ENCODE measurements at places on chromosomes 16 and 17.

DNA sequence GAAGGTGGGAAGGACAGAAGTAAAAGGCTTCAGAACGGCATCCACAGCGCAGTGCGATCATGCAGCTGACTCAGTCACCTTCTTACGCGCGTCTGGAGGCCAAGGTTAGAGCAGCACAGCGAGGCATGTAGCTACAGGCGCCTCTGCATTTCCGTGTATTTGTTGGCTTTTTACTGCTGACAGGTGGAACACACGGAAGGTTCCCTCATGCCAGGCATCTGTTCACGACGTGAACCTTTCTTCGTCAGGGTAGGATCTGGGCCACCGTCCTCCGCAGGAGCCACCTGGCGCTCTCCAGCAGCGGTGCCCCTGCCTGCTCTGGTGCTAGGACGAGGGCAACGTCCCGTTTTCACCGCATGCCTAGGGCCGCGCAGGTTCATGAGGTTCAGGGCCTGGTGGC, 15.3 kb downstream of the TMEM204 start:
- no peak for DNase-seq

DNA sequence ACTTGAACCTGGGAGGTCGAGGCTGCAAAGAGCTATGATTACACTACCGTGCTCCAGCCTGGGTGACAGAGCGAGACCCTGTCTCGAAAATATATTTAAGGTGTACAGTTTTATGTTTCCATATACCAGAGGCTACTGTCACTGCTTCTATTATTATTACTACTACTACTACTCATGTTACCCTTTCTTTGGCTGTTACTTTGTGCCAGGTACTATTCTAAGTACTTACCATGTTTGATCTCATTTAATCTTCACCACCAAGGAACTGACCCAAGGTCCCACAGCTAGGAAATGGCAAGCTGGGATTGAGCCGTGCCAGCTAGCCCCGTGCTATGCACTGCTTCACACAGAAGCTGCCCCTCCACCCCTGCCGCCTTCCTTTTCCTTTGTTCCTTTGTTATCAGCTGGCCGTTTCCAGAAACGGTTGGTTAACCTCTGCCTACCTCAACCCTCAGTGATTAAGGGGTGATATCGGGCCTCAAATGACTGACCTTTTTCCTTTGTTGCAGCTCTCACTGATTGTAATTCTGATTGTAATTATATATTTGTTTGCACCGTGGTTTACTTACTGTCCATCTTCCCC, 78.4 kb downstream of the ABCC1 start:
- DNase-seq, result no peak

DNA sequence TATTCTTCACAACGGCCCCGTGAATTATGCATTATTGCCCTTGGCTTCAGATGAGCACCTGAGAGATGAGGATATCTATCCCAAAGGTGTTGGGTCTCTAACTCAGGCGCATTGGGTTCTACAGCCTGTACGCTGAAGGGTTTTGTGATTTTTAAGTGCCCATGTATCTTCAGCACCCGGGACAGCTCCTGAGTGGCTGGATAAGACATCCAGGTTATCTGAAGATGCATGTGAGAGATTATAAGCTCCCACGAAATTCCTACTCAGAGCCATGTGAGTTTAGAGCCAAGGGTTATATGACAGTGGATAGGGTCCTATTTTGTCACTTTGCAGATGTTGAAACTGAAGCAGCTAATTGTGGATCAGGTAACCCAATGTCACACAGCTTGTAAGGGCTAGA, 612.3 kb upstream of the EEF2KMT start:
- DNase-seq, result peak; percentile 29

DNA sequence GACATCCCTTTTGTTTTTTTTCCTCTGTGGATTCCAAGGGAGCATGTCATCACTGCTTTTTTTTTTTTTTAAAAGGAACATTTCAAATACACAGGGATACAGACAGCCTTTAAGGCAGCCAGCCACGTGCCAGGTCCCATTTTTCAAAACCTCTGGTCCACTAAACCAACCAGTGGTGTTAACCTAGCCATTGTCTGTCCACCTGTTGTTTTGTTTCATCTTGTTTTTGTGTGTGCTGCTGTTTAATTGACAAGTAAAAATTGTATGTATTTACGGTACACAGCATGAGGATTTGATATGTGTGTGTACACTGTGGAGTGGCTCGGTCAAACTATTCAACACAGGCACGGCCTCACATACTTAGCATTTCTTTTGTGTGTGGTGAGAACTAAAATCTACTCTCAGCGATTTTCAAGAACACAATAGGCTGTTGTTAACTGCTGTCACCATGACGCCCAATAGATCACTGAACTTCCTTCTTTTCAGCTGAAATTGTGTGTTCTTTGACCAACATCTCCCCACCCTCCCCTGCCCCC, 19.2 kb downstream of the TMEM114 start:
- DNase-seq, result no peak

- DNase-seq, result peak; percentile 19
Measured at GRCh38 chr16:87487361-87487924, 5.4 kb downstream of the ZCCHC14 start.

DNA sequence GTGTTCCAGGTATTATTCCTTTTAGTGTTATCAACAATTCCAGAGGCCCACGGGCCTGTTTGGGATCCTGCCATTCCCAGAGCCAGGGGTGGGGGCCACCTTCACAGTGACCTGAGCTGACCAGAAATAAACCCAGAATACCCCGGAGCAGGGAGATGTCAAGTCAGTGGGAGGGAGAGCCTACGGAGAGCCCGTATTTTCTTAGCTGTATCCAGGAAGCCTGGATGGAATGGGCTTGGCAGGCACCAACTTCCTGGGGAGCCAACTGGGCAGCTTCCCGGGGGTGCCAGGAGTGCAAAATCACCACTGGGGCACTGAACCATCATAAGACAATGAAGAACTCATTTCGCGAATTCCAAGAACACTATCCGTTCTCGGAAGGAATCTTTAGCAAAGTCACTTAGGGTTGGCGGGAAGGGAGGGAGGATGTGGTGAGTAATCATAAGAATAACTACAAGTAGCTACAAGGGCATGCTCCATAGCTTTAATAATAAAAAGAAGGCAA, 13.2 kb upstream of the MRTFB start:
- peak; percentile 28 for DNase-seq

GRCh38 chr16:55443434-55444346, 35.3 kb upstream of the MMP2 start:
- DNase-seq, result peak; percentile 39

- DNase-seq, result peak; percentile 69
Measured at GRCh38 chr17:43019418-43019817, 2.8 kb downstream of the VAT1 start.

DNA sequence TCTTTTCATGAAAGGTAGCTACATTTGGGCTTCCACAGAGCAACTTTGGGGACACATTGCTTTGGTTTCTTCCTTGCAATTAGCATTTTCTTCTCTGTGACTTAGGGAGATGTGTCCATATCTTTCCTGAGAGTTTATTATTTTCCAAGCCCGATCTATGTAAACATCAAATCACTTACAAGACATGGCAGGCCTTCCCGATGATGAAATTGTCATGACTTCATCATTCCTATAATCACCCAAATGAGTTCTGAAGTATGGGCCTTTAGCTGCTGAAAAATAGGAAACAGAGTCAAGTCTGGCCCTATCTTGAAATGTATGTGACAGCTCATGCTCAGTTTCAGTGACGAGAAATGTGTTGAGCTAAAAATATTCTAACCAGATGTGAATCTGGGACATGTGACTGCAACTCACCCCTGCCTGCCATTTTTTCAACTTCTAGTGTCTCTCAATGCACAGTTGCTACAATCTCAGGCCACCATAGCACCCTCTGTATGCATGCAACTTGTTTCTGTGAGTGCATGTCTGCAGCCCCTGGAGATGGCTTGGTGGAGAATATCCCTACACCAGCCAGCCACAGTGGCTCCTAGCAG, 199.6 kb upstream of the MAF start:
- no peak for DNase-seq

DNA sequence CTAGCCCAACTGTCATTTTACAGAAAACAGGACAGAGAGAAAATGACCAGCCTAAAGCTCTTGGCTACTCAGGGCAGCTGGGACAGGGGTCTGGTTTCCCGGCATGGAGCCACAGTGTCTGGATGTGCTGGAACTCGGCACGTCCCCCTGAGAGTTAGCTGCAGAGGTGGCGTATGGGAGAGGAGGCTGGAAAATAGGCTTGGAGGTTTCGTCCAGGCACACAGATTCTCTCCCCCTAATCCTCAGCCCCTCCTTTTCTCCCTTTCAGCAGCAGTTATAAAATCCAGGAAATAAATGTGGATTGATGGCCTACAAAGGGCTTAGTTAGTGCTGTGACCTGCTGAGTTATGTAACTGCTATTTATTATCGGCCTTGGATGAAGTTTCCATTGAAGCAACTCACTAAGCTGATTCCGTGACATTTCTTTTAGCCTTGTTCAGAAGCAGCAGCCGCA, 89.5 kb upstream of the TOB1 start:
- DNase-seq, result peak; percentile 93

- peak; percentile 52 for DNase-seq
Measured at GRCh38 chr17:81870131-81870980, 781 bp downstream of the ARHGDIA start.

- peak; percentile 58 for DNase-seq
Measured at GRCh38 chr16:10876799-10877341, at the start of gene CIITA. Gene CIITA (plus strand): TSS chr16:10877202. CDS start chr16:10877331, 129 bp downstream.

GRCh38 chr16:81798311-81799137, 19.4 kb downstream of the PLCG2 start:
- no peak for DNase-seq

DNA sequence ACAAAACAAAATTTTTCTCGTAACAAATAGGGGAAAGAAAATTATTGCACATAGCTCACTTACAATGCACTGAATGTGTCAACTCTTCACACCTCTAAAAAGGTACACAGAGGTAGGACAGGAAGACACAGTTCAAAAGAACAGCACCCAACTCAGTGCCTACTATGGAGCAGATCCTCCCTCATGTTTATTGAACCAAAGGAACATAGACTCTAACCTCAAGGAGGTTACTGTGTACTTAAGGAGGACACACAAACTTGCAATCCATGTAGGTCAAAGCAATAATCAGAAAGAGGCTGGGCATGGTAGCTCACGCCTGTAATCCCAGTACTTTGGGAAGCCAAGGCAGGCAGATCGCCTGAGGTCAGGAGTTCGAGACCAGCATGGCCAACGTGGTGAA, 50.3 kb downstream of the SLC39A11 start:
- no peak for DNase-seq

GRCh38 chr17:10156948-10157607, 41.3 kb downstream of the GAS7 start:
- DNase-seq, result peak; percentile 55

DNA sequence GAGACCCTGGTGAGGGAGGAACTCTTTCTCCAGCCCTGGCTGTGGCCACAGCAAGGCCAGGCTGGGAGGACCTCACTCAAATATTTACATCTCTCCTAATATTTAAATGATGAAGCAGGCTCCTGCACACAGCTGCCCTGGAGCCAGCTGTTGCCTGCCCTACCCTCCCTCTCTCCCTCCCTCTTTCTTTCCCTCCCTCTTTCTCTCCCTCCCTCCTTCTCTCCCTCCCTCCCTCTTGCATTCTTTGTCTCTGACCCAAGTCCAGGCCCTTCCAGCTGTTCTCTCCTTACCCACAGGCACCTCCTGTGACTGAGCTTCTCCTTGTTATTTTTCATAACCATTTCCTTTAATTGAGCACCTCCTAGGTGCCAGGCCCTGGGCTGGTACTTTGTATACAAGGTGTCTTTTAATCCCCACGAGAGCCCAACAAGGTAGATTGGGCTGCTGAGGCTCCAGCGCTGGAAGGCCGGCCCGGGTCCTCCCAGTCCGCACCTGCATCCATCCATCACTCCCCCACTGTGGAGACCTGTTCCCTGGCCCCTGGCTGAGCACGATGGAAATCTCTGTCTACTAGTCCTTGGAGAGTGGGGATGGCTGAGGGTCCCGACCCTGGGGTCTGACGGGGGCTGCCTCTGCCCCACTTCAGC, 242.3 kb downstream of the SEC14L1 start:
- peak; percentile 62 for DNase-seq

GRCh38 chr17:40821536-40821935, 878 bp downstream of the KRT10 start:
- no peak for DNase-seq

DNA sequence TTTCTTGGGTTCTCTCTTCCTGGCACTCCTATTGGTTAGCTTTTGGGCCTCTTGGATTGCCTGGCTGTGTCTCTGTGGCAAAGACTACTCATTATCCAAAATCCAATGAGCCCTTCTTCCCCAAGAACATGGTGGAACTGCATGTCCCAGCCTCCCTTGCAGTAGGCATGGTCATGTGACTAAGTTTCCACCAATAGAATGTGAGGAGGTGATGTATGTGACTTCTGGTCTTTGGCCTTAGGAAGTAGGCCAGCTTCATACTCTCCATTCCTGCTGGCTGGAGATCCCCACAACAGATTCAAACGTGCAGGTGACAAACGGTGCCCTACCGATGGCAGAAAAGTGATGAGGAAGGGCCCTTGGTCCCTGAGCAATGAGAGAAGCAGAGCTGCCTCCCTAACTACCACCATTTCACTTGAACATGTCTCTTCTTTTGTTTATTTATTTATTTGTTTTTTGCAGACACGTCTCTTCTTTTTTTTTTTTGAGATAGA, 17.3 kb upstream of the SPN start:
- no peak for DNase-seq

DNA sequence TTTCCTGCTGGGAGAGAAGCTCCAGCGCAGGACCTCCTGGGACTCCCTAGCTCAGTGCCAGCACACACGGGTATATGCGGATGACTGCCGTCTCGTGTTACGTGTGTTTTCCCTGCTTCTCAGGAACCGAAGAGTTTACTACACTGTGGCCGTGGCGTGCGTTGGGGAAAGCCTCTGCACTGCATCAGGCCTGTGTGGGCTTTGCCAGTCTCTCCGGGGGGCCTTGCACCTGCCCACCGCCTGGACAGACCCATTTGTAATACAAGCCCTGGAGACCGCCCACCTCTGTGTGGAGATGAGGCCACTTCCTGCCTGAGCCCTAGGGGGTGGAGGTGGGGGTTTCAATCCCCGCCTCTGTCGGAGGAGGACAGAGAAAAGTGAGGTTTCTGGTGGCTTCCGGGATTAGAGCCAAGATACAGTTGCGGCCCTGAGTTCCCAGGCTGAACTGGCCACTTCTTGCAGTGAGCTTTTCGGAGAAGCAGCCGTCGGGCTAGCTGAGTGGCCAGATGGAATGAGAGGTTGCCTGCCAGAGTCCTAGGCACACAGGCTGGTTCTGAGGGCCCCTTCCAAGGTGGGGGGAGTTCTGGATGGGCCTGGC, 43.4 kb upstream of the GSE1 start:
- DNase-seq, result no peak

All from umbilical cord (tissue), 2 donors.